Stimulated activated CD4-positive, alpha-beta T cell treated with anti-CD3 and anti-CD28 coated beads, Interleukin-1b, Interleukin-23, amount 100 ng/mL, for 1 hour (primary cell): ENCODE measurements at places on chromosomes 5 and 9.

DNA sequence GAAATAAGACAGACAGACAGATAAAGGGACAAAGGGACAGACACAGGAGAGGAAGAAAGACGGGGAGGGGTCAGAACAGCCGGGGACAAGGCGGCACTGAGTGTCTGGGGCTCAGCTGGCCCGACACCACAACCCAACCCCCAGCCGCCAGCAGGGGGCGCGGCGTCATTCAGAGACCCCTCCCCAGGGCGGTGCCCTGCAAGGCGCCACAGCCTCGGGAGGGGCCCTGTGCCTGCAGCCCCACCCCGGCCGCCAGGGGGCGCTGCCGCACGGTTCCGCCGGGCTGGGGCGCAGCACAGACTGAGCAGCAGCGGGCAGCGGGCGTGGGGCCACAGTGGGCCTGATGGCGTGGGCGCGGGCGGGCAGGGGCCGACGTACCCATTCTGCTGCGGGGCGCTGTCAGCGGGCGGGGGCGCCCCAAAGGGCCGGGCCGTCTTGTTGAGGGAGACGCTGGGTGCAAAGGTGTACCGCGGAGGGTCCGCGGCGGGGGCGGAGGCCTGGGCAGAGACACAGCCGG lies 5.9 kb downstream of the PDLIM7 start:
- no peak for DNase-seq

DNA sequence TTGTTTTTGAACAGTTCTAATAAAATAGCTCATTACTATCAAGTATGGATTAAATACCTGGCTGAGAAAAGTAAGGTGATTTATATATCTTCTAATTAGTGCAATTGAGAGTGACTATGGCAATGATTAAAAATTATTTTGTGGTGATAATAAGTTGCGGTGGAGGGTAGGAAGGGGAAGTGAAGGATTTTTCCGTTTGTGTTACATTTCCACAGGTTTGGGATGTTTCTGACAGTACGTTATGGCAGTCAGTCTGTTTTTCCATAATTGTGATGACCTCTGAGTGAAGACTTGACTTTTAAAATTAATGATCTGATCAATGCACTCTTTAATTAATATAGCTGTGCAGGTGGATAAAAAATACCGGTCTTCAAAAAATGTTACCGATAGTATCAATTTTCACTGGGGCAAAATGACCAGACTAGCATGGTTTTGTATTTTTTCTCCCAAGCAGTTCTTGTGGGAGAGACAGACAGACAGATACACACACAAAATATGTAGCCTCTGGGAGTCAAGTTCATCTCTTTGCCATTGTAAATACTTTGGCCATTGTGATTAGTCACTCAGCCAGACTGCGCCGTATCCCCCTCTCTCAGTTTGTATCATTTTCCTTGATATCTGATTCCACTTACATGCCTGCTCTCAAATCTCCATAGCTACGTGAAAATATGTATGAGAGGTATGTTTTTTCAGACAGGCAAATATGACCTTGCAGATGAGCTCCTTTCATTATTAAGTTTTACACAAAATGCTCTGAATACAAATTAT lies 60.2 kb downstream of the ARHGAP26 start:
- DNase-seq, result no peak

- no peak for DNase-seq
Measured at GRCh38 chr5:90440644-90441043, 31.1 kb upstream of the CETN3 start.

- DNase-seq, result no peak
Measured at GRCh38 chr5:174725991-174726601, 1.7 kb downstream of the MSX2 start.

- no peak for DNase-seq
Measured at GRCh38 chr5:126984632-126985031, 45.7 kb downstream of the MARCHF3 start.

- peak; percentile 6 for DNase-seq
Measured at GRCh38 chr9:19229595-19230354, 718 bp upstream of the DENND4C start.

- no peak for DNase-seq
Measured at GRCh38 chr9:76107482-76107881, 217.0 kb downstream of the PCSK5 start.

GRCh38 chr5:171258737-171259415 lies 50.2 kb upstream of the TLX3 start:
- no peak for DNase-seq

GRCh38 chr5:137113161-137113560 lies 386.0 kb downstream of the SPOCK1 start:
- no peak for DNase-seq

DNA sequence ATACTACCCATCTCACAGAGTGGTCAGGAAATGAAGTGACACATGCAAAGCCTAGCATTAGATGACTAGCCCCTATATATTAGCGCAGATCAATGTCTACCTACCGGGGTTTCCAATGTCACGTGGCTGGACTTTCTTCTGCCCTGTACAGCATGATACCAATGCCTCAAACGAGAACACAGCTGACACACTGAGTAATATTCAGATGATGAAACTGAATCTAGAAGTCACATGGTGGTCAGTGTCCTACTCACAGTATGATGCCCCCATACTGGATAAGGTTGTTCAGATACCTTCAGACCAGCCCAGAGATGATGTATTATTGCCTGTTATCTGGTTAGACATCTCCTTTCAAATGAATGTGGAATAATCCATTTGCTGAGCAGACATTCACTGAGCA lies 71.1 kb upstream of the FRRS1L start:
- no peak for DNase-seq

GRCh38 chr5:150609843-150610584 lies 30.4 kb upstream of the SYNPO start:
- DNase-seq, result no peak

- DNase-seq, result no peak
Measured at GRCh38 chr9:136808806-136809158, 1.0 kb downstream of the RABL6 start.

DNA sequence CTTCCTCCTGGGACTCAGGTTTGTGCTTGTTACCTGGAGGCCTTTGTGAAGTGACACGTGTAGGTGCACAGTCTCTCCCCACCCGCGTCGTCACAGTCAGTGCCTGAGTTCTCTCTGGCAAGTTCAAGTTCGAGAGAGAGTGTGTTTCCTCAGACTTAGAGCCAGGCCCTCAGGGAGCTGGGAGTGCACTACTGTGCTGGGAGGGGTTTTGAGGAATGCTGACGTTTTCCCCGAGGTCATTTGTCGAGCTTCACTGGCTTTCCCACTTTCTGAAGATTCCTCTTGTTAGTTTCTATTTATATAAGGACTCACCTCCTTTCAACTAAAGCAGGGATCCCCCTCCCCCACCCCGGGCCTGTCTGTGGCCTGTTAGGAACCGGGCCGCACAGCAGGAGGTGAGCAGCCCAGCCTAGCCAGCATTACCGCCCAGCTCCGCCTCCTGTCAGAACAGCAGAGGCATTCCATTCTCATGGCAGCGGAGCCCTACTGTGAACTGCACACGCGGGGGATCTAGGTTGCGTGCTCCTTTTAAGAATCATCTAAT lies 209.2 kb downstream of the DIRAS2 start:
- no peak for DNase-seq

GRCh38 chr5:10499776-10500175 lies 58.1 kb downstream of the ROPN1L start:
- DNase-seq, result no peak

GRCh38 chr5:30968971-30969370 lies 224.5 kb upstream of the CDH6 start:
- DNase-seq, result no peak

DNA sequence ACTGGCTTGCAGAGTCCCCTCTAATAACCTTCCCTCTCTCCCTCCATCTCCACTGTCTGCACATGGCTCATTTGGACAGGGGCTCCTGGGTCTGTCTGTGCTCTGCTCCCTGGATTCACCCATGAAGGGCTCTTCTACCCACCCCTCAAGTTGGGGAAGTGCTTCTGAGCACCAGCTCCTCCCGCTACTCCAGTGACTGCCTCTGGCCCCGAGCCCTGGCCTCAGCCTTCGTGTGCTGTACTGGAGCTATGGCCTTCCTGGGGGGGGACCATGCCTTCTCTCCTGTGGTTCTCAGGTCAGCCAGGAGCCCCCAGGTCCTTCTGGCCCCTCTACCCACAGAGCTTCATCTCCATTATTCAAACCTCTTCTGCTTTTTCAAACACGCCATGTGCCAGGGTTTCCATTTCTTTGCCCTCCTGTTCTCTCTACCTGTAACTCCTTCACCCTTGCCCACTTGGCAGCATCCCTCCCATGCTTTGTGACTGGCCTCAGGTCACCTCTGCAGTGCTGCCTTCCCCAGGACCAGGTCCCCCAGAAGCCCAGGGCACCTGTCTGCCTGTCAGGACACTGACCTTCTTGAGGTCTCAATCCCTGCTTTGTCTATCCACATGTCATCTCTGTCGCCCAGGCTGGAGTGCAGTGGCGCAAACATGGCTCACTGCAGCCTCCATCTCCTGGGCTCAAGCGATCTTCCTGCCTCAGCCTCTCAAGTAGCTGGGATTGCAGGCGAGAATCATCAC lies 9.5 kb downstream of the SH3PXD2B start:
- no peak for DNase-seq

DNA sequence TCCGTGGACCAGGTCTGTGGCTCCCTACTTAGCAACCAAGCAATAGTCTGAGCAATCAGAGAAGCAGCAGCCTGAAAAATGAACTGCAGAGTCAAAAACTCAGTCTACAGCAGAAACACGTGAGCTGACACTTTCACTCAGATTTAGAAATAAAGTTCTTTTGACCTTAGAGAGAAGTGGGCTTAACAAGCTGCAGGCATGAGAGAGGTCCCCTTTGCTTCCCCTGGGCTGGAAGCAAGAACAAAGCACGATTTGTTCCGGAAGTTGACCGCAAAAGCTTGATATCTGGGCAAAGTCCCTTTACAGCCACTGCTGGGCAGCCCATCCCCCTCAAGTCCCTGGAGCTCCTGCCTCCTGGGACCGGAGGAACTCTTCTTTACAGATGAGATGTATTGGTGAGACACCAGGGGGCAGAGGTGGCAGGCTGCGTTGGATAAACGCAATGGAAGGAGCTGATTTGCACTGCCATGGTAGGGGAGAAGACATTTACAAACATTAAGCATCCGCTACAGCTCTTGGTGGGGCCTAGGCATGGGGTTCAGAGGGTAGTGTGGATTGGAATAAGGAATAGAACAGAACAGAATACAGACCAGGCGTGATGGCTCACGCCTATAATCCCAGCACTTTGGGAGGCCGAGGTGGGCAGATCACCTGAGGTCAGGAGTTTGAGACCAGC lies 5.8 kb upstream of the SOWAHA start:
- DNase-seq, result no peak

- DNase-seq, result peak; percentile 0
Measured at GRCh38 chr5:146825033-146825432, 53.5 kb downstream of the PPP2R2B start.

DNA sequence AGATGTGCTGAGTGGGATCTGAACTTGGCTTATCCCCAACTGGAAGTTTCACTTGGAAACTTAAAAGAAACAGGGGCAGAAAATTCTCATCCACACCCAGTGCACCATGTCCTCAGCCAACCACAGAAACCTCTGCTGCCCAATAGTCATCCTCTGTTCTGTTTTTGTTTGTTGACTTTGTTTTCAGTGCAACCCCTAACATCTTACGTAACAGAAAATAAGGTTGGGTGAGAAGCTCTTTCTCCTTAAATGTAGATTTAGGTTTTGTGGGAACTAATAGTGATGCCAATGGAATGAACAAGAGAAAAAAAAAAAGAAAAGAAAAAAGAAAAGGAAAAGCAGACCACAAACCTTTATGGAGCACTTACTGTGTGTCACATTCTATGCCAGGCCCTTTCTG lies 262.8 kb downstream of the PAPPA start:
- DNase-seq, result no peak

GRCh38 chr9:96603305-96604003 lies 16.2 kb downstream of the CDC14B start:
- no peak for DNase-seq

DNA sequence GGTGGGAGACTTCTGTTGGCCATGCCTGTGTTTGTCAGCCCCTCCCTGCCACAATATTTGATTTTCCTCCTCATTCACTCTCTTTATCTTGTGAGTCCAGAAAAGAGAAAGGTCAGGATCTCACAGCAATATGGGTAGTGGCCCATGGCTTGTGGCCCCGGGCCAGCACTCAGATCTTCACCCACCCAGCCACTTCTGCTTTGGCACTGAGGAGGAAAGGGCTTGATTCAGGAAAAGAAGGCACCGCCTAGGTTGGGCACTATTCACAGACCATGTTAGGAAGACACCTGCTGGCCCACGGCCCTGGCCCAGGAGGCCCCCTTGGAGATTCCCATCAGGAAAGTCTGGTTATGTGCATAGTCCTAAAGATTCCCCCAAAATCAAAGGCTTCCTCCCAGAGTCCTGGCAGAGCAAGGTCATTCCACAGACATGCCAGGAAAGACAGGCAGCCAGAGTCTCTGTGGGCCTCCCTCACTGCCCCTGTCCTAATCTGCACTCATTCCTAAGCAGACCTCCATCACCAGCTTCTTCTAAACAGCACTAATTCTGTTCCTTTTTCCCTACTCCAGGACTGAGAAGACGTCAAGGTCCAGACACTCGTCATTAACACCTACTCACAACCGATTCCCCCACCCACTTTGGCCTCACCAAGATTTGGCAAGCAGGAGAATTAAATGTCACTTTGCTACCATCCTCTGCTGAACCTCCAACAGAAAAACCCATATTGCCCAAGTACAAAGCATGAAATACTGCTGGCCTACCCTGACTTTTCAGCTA lies 179.3 kb downstream of the DEPDC1B start:
- no peak for DNase-seq

GRCh38 chr5:158198636-158199035 lies 339.7 kb upstream of the CLINT1 start:
- DNase-seq, result no peak

- no peak for DNase-seq
Measured at GRCh38 chr5:166377756-166378155, 1913.7 kb upstream of the WWC1 start.

DNA sequence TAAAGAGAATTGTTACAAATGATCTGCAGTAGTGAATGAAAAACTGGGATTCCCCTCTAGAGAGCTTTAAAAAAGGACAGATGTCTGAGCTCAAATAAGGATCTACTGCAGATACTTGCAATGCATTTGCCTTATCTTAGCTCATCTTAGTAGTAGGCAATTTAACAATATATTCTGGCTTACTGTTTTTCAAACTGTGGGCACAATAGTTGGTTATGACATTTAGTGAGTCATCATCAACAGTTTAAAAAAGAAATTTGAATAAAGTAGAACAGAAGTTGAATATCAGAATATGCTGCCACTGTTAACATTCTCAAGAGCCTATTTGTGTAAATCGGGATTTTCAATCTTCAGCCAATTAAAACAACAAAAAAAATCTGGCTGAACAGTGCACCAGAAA lies 6.7 kb upstream of the CAST start:
- no peak for DNase-seq

GRCh38 chr9:112743216-112743836 lies 7.2 kb upstream of the SNX30 start:
- DNase-seq, result no peak

GRCh38 chr5:82487131-82487530 lies 209.0 kb upstream of the RPS23 start:
- DNase-seq, result no peak
